A549 treated with GW870086 at 1 μM for 4 hours (cell line): ENCODE measurements at places on chromosomes 12 and 14. TPM values are rescaled to one million over a fixed set of nuclear protein-coding genes. Genes with fewer than 3 reads are reported as not detected.

NGB gene
- total RNA-seq: not detected in 5 replicates

MEG3 gene
- total RNA-seq: 40.3 to 62.0 TPM (median 50.5 TPM) in 5 replicates

AICDA gene
- total RNA-seq: 0.13 to 0.34 TPM (median 0.23 TPM) in 4 of 5 replicates, not detected in the other

RHOJ gene
- not detected in 5 replicates for total RNA-seq

CACNA1C gene
- 0.03 to 0.05 TPM (median 0.03 TPM) in 3 of 5 replicates, not detected in the others for total RNA-seq

FGFR1OP2 gene
- total RNA-seq: 25.7 to 32.7 TPM (median 28.4 TPM) in 5 replicates

HCFC2 gene
- 3.1 to 5.6 TPM (median 4.5 TPM) in 5 replicates for total RNA-seq

KLHDC2 gene
- total RNA-seq: 28.6 to 37.9 TPM (median 32.1 TPM) in 5 replicates

KRT2 gene
- not detected in 5 replicates for total RNA-seq

CCNB1IP1 gene
- 37.5 to 48.0 TPM (median 40.6 TPM) in 5 replicates for total RNA-seq

PROX2 gene
- not detected in 5 replicates for total RNA-seq

NEUROD4 gene
- total RNA-seq: not detected in 5 replicates

IAPP gene
- total RNA-seq: not detected in 5 replicates

TAS2R9 gene
- total RNA-seq: not detected in 5 replicates

NRIP2 gene
- total RNA-seq: not detected in 5 replicates

ESR2 gene
- total RNA-seq: 0.09 to 0.29 TPM (median 0.13 TPM) in 4 of 5 replicates, not detected in the other

GZMB gene
- not detected in 5 replicates for total RNA-seq

LMNTD1 gene
- not detected in 5 replicates for total RNA-seq

SETD1B gene
- total RNA-seq: 10.2 to 14.7 TPM (median 13.0 TPM) in 5 replicates

IL31 gene
- total RNA-seq: not detected in 5 replicates

TDRD9 gene
- 0.08 to 0.22 TPM (median 0.14 TPM) in 5 replicates for total RNA-seq

LBHD2 gene
- total RNA-seq: not detected in 5 replicates

BMP4 gene
- total RNA-seq: 1.3 to 3.2 TPM (median 1.6 TPM) in 5 replicates

GALNT16 gene
- total RNA-seq: 2.5 to 3.8 TPM (median 3.6 TPM) in 5 replicates

CATSPERB gene
- total RNA-seq: not detected in 5 replicates
